ENCODE measurements at places on chromosomes 11 and 22. TPM values are rescaled to one million over a fixed set of nuclear protein-coding genes. Genes with fewer than 3 reads are reported as not detected.

DNA sequence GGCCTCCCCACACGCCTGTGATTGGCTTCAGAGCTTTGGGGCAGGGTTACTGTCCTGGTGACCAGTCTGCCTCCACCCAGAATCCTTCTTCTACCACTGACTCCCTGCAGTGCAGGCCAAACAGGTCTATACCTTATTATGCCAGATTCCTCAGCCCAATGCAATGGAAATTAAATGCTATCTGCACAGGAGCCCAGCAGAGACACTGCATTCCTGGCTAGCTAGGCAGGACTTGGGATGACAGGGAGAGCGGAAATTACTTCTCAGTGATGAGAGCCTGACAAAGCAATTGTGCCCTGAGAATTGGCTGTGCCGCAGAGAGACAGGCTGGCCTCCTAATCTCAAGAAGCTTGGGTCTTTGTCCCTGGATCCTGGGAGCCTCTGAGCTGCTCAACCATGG lies 143.8 kb upstream of the NCAM1 start:
- DNase-seq: no peak

DNA sequence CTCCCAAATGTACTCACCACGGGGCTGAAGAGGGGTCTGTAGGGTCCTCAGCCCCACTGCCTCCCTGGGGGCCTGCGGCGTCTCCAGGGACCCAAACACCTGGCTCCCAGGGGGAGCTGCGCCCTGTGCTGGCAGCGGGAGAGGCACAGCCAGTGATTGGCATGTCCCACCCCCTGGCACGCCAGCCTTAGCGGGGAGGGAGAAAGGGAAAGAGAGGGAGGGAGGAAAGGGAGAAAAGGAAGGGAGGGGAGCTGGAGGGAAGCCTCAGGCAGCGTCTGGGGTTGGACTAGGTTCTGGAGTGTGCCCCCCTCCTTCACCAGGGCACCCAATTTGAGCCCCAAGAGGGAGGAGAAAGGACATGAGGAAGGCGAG lies at the start of gene CHRM1:
TSS of gene CHRM1 (minus strand) at position 163 of the 372 bp plus-strand sequence. CDS start 10,263 bp downstream, outside the sequence.
- no peak for DNase-seq

DNA sequence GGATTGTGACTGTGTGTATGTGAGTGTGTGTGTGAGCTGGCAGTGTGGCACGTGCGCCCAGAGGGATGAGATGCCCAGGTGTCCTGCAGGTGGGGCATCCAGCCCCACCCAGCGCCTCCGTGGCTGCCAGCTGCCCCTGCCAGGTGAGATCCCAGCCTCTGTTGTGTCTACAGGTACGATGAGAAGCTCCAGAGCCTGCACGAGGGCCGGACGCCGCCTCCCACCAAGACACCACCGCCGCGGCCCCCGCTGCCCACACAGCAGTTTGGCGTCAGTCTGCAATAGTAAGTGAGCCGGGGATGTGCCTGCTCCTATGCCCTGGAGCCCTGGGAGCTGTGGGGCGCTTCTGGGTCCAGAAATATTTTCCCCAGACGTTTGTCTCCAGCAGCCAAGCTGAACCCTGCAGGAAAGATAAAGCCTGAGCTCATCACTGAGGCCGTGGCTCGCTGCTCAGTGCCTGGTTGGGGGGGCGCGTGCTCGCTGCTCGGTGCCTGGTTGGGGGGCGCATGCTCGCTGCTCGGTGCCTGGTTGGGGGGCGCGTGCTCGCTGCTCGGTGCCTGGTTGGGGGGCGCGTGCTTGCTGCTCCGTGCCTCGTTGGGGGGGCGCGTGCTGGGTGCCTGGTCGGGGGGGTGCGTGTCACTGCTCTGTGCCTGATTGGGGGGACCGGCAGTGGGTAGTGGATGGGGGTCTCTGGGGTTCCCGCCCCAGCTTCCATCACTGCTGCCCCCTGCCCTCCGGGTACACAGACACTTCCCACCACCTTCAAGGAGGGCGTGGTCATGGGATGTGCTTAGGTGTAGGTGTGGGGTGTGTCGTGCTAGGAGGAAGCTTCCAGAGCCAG lies 73.2 kb downstream of the ARHGAP8 start:
- DNase-seq: no peak

DNA sequence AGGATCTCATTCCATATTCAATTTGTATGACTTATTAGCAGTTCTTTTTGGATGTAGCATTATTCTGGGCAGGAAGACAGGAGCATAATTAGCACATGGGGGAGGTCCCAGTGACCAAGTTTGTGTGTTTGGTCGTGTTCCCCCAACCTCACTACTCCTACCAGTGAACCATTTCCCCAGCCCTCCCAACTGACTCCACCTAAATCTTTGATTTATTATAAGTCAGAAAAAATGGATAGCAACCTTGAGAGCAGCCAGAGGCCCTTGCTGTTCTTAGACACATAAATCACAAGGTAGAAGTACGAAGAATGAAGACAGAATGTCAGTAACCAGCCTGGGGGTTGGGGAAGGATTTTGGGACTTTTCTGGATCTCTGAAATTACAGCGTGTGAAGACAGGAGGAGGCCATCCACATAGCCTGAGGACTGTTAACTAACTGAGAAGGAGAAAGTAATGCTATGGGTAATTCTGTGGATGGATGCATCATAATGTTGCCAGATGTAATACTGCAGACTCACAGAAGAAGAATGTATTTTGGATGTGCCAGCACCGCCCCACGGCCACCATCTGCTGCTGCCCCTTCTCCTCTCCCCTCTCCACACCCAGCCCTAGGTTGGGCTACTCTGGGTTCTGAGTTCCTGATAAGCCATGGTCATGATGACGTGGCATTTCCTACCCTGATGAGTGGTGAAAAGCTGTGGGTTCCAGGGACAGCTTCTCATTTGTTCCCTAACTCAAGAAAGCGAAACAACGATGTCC lies 124.3 kb upstream of the TTC12 start:
- DNase-seq: no peak

- no peak for DNase-seq
Observed at GRCh38 chr11:126815111-126815510, 185.5 kb downstream of the KIRREL3 start.

DNA sequence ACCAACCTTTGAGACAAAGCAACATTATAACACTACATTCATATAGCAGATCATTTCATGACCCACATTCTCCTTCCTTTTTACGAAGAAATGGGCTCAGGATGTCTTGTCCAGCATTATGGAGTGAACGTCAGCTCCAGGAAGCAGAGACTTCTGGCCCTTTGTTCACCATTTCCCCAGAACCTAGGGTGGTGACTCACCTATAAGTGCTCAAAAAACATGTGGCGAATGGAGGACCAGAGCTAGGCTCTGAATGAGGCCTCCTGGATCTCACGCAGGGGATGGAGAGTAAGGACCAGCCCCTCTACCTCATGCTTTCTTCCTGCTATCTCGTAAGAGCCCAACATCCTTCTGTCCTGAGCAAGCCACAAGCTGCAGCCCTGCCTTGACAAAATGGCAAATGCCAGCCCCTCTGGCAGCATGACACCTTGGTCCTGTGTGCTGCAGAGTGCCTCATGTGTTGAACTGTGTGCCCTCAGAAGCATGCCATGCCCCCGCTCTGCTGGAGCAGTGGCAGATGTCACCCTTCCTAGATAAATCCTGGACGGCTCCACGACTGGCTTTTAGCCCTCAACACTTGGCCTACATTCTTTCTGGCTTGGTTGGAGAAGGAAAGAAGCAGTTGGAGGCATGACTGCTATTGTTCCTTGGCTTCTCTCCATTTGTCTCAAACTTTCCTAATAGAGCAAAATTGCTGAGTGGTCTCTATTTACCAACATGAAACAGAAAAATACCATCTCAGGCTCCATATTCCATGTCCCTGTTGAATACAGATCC lies 6.5 kb upstream of the ST3GAL4 start:
- no peak for DNase-seq

GRCh38 chr11:15801616-15802015 lies 554.7 kb downstream of the SOX6 start:
- DNase-seq: no peak

DNA sequence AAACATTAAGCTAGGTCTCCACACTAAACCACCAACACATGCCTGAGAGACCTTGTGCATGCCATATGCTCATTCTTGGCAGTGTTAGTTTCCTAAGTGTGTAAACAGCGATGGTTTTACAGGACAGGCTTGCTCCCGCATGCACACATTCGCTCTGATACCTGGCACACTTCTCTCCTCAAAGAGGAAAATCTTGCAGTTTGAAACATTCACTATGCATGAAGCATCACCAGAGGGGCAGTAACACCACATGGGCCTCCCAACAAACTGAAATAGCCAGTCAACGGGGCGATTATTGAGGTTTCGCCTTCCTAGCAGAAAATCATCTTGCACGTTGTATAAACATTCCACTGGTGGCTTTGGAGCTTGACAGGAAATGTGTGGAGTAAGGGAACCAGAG lies 52.6 kb downstream of the ABTB2 start:
- no peak for DNase-seq

XKR3 gene
- not detected for total RNA-seq

FIBIN gene
- 6.5 TPM for total RNA-seq

FAM180B gene
- total RNA-seq: not detected

STK33 gene
- 7.3 TPM for total RNA-seq
